ENCODE measurements at places on chromosomes 5 and 9.

DNA sequence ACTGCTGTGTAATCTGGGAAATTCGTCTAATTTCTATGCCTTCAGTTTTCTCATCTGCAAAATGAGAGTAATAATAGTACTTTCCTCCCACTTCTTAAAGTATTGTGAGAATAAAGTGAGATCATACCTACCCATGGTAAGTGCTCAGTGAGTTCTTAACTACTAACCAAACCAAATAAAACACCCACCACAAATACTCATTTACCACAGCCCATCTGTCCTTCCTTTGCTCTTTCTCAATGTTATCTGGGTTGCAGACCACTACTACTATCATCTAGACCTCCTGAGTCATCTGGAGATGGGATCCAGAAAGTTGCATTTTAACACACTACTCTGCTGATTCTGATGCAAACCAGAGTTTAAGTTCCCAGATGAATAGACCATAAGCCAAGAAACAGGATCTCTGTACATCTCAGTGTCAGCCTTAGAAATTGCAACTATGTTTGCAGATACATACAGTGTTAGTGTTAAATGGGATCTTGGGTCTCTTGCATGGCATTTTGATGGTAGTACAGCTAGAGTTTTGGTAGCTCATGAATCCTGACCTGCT, 105.4 kb upstream of the ATP10B start:
- ATAC-seq: no peak

GRCh38 chr9:135600296-135600817, 38.8 kb downstream of the PAEP start:
- no peak for ATAC-seq

DNA sequence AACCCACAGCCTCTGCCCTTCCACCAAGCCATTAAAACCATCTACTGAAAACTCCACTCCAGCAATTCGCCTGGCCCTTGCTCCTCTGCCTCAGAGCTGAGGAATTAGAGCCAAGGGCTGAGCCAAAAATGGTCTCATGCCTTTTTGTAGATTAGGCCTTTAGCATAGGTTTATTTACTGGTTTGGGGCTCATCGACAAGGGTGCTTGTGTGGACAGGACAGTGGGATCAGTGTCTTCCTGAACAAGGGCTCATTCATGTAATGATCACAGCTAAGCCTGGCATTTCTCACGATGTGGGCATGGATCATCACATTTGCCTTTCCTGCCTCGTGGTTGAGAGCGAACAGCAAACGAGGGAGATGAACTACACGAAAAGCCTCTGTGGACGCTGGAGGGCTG, 59.2 kb upstream of the PHF24 start:
- no peak for ATAC-seq

DNA sequence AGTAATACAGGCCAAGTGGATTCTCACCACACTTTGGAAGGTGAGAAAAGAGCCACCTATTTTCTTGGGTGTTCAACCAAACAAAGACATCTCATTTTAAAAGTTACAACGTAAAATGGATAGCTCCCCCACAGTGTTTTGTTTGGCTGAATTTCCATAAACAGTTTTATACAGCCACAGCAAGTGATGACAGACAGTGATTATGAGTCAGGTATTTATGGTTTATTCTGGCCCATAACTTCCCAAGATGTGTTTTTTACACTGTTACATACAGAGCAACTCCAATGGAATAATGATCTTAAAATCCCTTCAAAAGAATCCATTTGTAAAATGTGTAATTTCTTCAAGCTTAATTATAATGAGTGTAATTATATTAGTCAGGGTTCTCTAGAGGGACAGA, 421.3 kb downstream of the TLE1 start:
- no peak for ATAC-seq

- ATAC-seq: peak; percentile 77
Measured at GRCh38 chr5:77645158-77645994, 6.9 kb upstream of the OTP start.

GRCh38 chr5:147818290-147818689, 13.2 kb downstream of the SPINK1 start:
- ATAC-seq: no peak

DNA sequence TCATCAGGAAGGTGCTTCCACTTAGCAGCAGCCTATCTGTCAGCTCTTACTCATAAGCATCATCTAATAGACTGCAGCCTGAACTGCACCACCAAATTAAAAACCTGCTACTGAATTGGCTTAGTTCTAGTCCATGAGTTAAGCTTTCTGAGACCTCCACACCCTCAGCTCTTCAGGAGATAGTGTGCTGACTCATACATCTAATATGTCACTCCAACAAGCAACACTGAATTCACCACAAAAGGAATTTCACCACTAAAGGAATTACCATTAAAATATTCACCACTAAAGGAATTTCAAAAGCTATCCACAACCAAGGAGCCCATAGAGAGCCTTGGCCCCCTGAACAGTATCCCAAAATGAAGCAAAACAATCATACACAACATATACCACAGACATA, 418.5 kb upstream of the RORB start:
- ATAC-seq: no peak

DNA sequence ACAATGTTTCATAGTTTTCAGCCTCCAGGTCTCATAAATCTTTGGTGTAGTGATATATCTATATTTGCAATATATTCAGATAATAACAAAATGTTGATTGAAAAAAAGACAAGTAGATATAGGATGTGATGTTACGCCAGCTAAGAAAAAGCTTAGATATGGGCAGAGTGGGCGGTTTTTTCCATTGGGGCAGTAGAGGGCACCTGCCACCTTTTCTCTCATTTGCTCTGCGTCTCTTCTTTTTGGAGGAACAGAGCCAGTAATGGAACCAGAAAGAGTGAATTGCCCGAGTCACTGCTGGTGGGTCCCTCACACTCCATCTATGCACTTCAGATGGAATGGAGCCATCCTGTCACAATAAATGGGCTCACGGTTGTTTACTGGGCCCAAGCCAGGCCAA, 62.1 kb upstream of the FANCC start:
- no peak for ATAC-seq

GRCh38 chr5:3127423-3127911, 376.0 kb upstream of the IRX2 start:
- no peak for ATAC-seq

- ATAC-seq: no peak
Measured at GRCh38 chr5:35371951-35372426, 141.7 kb upstream of the PRLR start.

DNA sequence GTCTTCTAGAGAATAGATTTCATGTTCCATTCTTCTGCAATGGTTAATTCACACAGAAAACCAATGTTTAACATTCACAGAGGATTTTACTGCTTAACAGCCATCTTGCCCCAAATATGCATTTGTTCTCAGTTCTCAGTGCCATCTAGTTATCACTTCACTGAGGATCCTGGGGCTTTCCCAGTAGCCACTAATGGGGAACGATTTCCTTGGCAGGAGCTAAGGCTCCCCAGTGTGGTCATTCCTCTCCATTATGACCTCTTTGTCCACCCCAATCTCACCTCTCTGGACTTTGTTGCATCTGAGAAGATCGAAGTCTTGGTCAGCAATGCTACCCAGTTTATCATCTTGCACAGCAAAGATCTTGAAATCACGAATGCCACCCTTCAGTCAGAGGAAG, 3.4 kb downstream of the ERAP2 start:
- no peak for ATAC-seq

DNA sequence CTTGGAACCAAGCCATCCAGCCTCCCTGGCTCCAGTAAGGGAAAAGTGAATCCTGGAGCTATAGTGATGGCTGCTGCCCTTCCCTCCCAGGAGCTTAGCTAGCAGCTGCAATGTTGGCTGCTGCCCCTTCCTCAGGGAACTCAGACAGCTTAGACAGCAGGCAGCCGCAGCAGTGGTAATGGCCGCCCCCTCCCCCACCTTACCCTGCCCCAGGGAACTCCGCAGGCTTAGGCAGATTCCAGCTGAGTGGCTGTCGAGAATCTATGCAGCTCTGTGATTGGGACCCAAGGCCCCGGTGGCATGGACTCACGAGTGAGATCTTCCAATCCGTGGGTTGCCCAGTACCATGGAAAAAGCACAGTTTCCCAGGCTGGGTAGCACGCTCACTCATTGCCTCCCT, 378.6 kb downstream of the NNT start:
- no peak for ATAC-seq

- no peak for ATAC-seq
Measured at GRCh38 chr9:135074354-135075233, 12.9 kb upstream of the OLFM1 start.

GRCh38 chr5:54484219-54484894, 28.9 kb downstream of the HSPB3 start:
- ATAC-seq: no peak

GRCh38 chr9:133275105-133276000, at the start of gene ABO:
Gene ABO, minus strand, starts transcription at chr9:133275201.
- ATAC-seq: no peak

DNA sequence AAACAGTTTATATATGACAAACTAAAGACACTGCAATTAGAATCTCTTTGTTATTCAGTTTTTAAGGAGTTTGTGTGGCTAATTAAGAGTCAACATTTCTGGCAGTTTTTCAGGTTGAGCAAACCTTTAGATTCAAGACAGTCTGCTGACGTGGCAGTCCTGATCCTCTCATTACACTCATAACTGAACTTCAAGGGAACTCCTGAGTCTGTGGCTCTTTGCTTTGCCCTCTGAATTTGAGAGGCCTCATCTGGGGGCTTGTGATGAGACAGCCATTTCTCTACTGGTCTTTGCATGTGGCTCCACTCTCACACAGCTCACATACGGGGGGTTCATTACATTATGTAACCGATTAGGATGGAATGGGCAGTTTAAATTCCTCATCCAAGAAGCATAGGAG, 182.9 kb upstream of the MEF2C start:
- ATAC-seq: no peak

DNA sequence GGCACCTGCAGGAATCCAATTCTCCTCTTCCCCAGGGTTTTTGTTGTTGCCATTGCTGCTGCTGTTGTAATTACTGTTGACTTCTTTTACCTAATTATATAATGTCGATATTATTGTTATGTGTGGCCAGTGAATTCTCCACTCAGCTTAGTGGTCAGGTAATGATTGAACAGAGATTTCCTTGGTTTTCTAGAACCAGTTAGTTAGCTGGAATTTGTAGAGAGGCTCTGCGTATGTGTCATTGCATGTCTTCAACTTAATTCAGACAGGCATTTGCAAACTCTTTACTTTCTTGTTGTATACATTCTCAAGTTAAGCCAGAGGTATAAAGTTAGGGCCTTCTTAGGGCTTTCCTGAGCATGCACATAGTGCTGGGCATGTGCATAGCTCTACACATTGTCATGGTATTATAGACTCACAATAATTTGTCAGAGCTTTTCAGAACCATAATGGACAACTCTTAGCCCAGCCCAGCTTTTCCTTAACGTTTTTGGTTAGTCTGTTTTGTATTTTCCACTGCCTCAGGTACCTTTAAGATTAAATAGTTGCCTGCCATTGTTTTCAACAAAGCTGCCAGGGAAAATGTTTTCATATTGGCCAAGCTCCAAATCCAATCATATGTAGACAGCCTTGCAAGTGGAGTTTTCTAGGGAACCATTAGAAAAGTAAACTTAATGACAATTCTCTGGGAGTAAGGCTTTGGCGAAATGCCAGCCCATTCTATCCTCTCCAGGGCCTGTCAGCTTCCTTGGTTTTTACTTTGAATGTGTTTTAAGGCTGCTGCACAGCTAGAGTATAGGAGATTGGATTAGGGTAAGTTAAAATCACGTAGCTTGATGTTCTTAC, 68.1 kb downstream of the UBE2R2 start:
- peak; percentile 83 for ATAC-seq

DNA sequence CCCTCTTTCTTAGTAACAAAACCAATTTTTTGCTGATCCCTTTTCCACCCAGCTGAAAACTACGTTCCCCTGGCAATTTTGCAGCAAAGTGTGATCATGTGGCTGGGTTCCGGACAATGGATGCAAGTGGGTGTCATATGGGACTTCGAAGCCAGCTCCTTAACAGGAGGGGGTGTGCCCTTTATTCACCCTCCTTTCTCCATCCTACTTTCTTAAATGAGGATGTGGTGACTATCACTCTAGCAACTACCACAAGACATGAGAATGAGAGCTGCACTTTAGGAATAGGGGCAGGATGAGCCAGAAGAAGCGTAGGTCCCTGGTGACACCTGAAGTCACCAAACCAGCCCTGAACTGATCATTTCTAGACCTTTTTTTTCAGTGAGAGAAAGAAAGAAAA, 58.9 kb downstream of the IRF1 start:
- ATAC-seq: no peak

GRCh38 chr5:2432076-2432920, 319.2 kb downstream of the IRX2 start:
- no peak for ATAC-seq
